ENCODE measurements at places on chromosomes 7 and 10. TPM values are rescaled to one million over a fixed set of nuclear protein-coding genes. Genes with fewer than 3 reads are reported as not detected.

DNA sequence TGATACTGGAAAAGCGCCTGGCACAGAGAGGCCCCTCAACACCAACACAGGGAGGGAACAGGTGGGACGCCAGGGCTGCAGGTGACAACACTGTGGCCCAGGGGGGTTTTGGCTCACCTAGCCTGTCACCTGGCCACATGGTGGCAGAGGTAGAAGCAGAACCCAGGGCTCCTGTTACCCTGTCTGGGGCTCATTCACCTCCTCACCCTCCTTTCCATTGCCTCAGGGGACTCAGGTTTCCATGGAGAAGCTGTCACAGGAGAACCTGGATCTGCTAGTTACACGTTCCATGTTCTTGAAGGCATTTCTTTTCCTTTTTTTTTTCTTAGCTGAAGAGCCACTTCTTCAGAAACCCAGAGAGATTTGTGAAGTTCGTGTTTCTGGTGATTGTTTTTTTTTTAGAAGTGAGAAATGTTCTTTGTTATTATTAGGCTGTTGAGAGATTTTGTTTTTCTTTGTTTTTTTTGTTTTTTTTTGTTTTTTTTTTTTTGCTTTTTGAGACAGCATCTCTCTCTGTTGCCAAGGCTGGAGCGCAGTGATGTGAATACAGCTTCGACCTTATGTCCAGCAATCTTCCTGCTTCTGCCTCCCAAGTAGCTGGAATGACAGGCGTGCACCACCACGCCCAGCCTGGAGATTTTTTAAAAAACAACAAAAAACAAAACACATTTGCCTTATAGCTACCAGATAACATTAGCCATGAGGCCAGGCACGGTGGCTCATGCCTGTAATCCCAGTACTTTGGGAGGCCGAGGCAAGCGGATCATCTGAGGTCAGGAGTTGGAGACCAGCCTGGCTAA is 16.0 kb downstream of the DENND2A start:
- DNase-seq: no peak
- peaks cover 96% of the 10 kb centered on the region for H3K4me1 ChIP-seq
- peak overlapping the region; percentile 80 for H3K27ac ChIP-seq
- no peaks in the 10 kb centered on the region for H3K36me3 ChIP-seq
- no peaks in the 10 kb centered on the region for H3K27me3 ChIP-seq
- no peak overlapping the region for H3K4me3 ChIP-seq

- no peaks in the 10 kb centered on the region for H3K36me3 ChIP-seq
- no peak overlapping the region for H3K27ac ChIP-seq
- H3K4me1 ChIP-seq: peaks cover 21% of the 10 kb centered on the region
- DNase-seq: no peak
- no peaks in the 10 kb centered on the region for H3K27me3 ChIP-seq
- no peak overlapping the region for H3K4me3 ChIP-seq
These were observed 263.1 kb upstream of the PITRM1 start for GRCh38 chr10:3435671-3436070.

GRCh38 chr7:1457949-1458682 is 1.2 kb downstream of the MICALL2 start:
- DNase-seq: no peak
- H3K4me3 ChIP-seq: peak overlapping the region; percentile 81
- H3K27me3 ChIP-seq: no peaks in the 10 kb centered on the region
- H3K4me1 ChIP-seq: peaks cover 92% of the 10 kb centered on the region

- peaks cover 62% of the 10 kb centered on the region for H3K36me3 ChIP-seq
- H3K27me3 ChIP-seq: no peaks in the 10 kb centered on the region
- no peak overlapping the region for H3K27ac ChIP-seq
These were observed 22.7 kb downstream of the GET4 start for GRCh38 chr7:898855-899681.

GRCh38 chr10:79286318-79286951 is 60.8 kb upstream of the PPIF start:
- no peak overlapping the region for H3K4me3 ChIP-seq
- DNase-seq: peak; percentile 94
- peaks cover 52% of the 10 kb centered on the region for H3K4me1 ChIP-seq

DNA sequence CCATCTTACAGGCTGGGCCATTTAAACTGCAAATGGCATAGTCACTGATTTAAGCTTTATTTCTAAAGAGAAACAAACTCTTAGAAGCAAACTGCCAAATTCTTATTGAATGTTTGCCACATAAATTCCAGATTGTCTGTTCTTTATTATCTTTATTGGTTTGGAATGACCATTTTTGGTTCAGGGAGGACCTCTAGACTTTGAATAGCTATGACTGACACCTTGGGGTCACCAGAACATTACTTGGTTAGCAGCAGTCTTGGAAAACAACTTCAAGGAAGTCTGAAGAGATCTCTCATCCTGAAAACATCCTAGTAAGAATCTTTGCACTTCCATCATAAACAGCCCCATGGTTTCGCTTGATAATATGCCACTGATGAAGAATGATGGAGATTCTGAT is 197.1 kb downstream of the SUGCT start:
- H3K4me3 ChIP-seq: no peak overlapping the region
- H3K36me3 ChIP-seq: no peaks in the 10 kb centered on the region
- no peak overlapping the region for H3K27ac ChIP-seq

DNA sequence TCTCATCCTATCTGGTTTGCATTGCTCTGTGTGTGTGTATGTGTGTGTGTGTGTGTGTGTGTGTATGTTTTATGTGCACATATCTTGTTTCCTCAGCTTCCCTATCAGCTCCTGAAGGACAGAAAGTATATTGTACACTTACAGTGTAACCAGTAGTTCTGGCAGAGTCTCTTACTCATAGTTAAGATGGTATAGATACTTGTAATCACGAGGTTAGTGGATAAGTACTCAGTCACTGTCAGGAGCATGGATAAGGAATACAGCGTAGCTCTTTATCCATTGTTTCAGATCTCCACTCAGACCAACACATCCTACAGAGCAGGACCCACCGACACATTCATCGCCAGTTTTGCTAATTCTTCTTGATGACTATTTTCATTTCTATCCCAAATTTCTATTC is 275.0 kb downstream of the TSPAN12 start:
- DNase-seq: no peak
- H3K4me1 ChIP-seq: no peaks in the 10 kb centered on the region
- H3K4me3 ChIP-seq: no peak overlapping the region
- H3K36me3 ChIP-seq: no peaks in the 10 kb centered on the region
- H3K27me3 ChIP-seq: no peaks in the 10 kb centered on the region

DNA sequence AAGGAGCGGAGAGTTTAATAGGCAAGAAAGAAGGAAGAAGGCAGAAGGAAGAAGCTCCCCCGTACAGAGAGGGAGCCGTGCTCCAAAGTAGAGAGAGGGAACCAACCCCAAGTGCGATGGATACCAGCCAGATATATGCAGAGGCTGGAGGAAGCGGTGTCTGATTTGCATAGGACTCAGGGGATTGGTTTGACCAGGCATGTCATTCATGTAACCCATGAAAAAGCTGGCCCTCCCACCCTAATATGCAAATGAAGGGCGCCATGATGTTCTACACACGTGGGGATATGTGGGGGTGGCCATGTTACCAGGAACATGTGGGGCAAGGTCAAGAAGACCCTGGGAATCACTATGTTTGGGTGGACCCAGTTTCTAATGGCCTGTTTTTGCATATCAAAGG is 40.6 kb upstream of the FAM3C start:
- no peak overlapping the region for H3K27ac ChIP-seq
- DNase-seq: no peak
- H3K36me3 ChIP-seq: no peaks in the 10 kb centered on the region
- no peaks in the 10 kb centered on the region for H3K27me3 ChIP-seq
- peaks cover 6% of the 10 kb centered on the region for H3K4me1 ChIP-seq
- no peak overlapping the region for H3K4me3 ChIP-seq

GRCh38 chr7:100003711-100004661 is 11.4 kb upstream of the ZKSCAN1 start:
- H3K27ac ChIP-seq: no peak overlapping the region
- no peak for DNase-seq
- no peaks in the 10 kb centered on the region for H3K36me3 ChIP-seq
- no peaks in the 10 kb centered on the region for H3K4me1 ChIP-seq

DNA sequence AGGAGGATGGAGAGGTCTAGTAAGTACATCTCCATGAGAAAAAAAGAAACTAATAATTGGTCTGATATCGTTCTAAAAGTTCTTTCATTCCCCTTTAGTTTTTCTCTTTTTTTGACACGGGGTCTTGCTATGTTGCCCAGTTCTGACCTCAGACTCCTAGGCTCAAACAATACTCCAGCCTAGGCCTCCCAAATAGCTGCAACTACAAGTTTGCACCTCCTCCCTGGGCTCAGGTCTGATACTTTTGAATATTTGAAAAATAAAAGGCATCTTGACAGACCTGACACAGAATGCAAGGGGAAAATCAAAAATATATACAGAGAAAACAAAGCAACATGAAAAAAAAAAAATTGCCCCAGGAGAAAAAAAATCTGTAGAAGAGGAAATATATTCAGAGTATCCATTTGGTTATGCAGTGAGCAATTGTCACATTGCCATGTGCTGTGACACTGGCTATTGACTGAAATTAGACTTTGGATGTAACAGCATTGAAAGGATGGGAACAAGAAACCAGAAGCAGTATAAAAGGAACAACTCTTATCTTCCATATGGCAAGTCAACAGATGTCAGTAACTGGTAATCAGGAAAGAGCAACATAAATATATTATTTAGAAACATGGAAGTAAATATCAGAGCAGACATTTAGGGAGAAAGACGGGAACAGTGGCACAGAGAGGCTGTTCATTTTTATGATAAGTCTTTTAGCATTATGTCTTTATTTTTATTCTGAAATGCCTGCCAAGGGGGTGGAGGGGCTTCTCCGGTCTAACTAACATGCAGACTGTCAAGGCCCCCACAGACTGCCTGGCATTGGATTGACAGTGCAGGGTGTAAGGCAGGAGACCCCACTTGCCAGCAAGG is 408.4 kb downstream of the PARD3 start:
- no peak overlapping the region for H3K27ac ChIP-seq
- H3K36me3 ChIP-seq: no peaks in the 10 kb centered on the region
- no peak overlapping the region for H3K4me3 ChIP-seq
- H3K4me1 ChIP-seq: peaks cover 10% of the 10 kb centered on the region

DNA sequence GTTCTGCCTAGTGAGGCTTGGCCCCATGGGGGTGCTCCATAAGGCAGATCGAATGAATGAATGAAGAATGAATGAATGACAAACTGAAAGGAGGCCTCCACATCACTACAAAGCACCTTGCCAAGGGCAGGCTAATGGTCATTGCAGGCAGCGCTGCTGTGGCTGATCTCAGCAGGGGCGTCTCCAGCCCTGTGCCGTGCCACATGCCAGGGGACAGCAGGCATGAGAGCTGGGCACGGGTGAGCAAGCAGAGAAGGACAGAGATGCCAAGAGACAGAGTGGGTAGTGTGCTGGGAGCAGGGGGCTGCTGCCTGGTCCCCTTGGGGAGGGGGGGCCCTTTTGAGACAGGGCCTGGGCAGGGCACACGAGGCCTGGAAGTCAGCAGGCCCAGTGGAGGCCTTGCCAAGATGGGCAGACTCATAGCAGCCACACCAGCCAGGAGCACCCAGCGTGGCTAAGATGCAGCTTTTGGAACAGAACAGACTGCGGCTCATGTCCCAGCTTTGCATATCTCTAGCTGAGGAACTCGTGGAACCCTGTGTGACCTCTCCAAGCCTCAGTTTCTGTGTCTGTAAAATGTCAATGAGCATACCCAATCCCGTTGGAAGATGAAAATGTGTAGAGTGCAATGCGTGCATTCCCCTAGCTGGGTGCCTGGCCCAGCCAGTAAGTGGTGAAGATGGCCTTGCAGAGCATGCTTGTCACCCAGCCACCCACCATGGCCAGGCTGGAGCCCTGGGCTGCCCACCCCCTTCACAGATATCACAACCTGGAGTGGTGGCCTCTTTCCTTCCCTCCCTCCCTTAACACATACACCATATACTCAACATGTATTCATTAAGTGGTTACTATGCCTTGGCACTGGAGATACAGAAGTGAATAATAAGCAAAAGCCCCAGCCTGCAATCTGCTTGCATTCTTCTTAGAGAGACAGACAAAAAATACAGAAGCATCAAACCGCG is 61.1 kb upstream of the LRRC18 start:
- H3K4me3 ChIP-seq: no peak overlapping the region
- DNase-seq: no peak
- no peak overlapping the region for H3K27ac ChIP-seq
- H3K27me3 ChIP-seq: no peaks in the 10 kb centered on the region
- H3K36me3 ChIP-seq: no peaks in the 10 kb centered on the region
- no peaks in the 10 kb centered on the region for H3K4me1 ChIP-seq

- H3K27ac ChIP-seq: no peak overlapping the region
- DNase-seq: peak; percentile 53
- H3K27me3 ChIP-seq: no peaks in the 10 kb centered on the region
- no peak overlapping the region for H3K4me3 ChIP-seq
These were observed 73.5 kb downstream of the AOAH start for GRCh38 chr7:36650766-36651312.

DNA sequence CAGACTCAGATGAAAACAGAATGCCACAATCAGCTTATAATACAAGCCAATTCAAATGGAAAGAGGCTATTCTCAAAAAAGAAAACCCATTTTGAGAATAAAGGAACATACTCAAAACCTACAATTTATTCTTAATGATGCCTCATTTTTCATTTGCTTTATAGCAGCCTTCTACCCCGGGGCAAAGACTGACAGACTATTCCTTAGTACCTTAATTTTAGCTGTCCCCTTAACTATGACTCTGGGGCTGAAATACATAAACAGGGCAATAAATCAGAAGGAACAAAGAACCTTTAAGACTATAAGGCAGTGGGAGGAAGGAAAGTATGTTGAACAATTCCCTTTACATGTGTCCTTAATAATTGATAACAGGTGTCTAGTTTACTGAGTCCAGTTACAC is 76.8 kb downstream of the TMEM106B start:
- no peaks in the 10 kb centered on the region for H3K4me1 ChIP-seq
- H3K4me3 ChIP-seq: no peak overlapping the region
- no peak for DNase-seq

CLEC5A gene
- total RNA-seq: not detected

LRRC4 gene
- 0.99 TPM for total RNA-seq

LRRC27 gene
- total RNA-seq: 19.1 TPM

TRA2A gene
- 35.3 TPM for total RNA-seq

Measured in esophagus muscularis mucosa (tissue), 4 donors.